ENCODE measurements at places on chromosomes 6 and 20.

DNA sequence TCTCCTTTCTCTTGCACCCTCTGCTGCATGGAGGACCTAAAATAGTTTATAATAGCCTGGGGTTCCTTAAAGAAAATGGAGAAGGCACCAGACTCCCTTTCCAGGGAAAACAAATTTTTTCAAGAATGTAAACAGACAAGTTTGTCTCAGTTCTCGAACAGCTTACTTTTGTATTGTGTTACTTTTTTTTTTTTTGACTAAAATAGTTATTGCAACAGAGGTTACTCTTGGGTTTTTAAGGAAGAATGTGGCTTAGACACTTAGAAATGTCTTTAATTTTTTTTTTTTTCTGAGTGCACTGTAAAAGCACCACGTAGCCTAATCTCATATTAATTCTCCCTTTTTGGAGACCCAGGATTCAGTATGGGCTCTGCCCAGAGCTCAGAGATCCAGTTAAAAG lies 148.7 kb upstream of the CARMIL1 start:
- no peak for DNase-seq

DNA sequence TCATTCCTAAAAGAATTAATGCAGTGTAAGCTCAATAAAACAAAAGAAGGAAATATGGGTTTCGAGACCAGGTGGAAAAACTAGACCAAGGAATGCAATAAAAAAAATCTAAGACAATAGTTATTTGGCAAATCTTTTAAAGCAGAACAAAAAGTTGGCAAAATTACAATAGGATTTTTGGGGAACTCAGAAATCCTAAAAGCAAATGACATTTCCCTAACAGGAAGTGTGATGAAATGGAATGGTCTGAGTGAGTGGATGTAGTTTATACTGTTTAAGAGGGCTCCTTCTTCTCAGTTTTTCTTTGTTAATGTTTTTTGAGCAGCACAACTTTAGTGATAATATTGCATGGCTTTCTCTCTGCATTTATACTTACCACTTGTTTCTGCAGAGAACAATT lies 190.0 kb downstream of the PLCB4 start:
- no peak for DNase-seq

DNA sequence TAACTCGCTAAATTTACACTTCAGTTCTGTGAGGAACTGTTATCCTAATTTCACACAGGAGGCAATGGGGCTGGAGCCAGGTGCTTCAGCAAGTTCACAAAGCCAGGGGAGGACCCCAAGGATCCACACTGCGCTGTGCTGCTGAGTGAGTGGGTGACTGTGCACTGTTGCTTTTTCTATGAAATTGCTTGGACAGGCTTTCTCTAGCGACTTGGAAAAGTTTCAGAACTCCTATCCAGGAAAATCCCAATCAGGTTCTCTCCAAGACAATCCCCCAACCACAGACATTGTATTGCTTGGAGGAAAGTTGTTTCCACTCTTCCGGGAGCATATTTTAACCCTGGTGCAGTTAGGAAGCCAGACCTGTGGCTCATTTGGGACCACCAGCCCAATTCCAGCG lies 175.9 kb upstream of the CST7 start:
- no peak for DNase-seq

- no peak for DNase-seq
These were observed 19.4 kb upstream of the KCNB1 start for GRCh38 chr20:49501917-49502316.

DNA sequence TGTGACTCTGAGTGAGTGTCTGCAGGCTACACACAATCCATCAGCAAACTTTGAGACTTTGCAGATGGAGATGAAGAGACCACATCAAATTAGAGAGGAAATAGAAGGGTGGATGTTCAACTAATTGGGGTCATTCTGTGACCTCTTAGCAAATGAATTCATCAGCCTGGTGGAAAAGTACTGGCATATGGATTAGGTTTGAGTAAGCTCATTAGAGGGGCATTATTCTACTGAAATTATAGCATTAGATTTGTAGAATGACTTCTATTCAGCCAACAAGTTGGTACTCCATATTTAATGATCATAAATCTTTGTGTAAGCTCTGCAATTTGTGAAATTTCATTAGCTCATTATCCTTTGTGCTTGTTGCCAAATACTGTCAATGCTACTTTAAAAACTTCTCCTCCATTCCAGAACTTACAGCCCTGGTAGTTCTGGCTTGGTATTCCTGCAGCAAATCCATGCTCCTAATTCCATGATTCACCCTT lies 63.8 kb downstream of the ADTRP start:
- DNase-seq: no peak

GRCh38 chr6:109998159-109998785 lies 20.2 kb downstream of the GPR6 start:
- no peak for DNase-seq

DNA sequence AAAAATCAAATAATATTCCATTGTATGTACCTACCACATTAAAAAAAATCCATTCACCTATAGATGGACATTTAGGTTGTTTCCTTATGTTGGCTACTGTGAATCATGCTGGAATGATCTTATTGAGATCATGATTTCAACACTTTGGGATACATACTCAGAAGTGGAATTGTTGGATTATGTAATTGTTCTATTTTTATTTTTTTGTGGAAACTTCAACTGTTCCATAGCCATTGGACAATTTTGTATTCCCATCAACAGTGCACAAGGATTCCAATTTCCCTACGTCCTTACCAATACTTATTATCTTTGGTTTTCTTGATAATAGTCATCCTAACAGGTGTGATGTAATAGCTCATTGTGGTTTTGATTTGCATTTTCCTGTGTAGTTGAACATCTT lies 834.0 kb downstream of the MAFB start:
- no peak for DNase-seq

- no peak for DNase-seq
These were observed 30.7 kb upstream of the IRF4 start for GRCh38 chr6:360764-361373.

GRCh38 chr6:32108727-32109113 lies 418 bp downstream of the TNXB start:
- no peak for DNase-seq

DNA sequence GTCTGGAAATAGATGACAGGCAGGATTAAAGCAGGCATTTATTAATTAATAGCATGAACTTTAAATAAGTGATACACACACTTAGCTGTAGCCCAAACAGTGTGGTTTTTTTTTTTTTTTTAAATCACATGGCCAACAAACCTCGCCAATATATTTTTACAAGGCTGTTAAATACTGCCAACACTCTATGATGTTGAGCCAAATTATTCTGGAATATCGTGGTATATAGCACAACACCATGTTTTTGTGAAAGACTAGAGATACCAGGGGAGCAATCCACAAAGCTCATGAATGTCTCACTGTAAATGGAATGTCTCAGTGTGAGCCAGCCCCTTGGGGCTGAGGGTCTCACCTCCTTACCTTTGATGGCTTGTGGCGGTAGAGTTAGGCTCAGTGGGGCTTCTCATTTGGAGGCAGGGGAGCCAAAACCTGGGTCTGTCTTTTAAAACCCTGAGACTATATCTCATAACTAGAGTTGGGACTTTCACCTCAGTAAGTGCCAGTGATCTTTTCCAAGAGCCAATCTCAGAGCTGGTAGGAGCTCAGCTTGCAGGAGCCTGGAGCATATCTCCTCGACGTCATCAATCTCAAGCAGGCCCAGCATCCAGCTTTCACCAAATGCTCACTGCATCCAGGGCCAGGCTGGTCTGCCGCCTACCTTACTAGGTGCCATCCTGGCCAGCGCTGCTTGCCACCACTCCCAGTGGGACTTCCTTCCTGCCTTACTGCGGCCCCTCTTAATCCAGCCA lies 78.5 kb upstream of the FAM184A start:
- DNase-seq: peak; percentile 59

Measured in umbilical cord (tissue), 2 donors.